ENCODE measurements at places on chromosomes 1 and 21.

GRCh38 chr1:211377539-211378450, 51.2 kb downstream of the TRAF5 start:
- DNase-seq, result no peak

DNA sequence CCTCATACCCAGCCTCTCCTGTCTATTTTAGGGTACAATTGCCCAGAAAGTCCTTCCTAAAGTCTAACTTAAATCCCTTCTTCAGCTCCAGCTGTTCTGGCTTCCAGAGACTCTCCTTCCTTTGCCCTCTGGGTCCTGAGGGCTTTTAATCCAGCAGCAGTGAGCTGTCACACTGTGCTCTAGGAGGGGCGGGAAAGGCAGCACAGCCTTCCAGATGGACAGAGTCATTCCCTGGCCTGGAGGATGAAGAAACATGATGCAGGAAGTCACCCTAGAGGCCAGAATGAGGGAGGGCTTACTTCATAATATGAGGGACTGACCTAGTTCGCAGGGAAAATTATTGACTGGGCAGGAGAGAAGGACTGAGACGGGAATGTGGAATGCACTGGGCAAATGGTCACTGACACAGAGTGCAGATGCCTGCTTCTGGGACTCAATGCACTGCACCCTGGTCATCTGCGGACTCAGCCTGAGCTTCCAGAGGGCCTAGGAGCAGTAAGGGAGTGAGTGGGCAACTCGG, 1.3 kb downstream of the SH2D2A start:
- DNase-seq, result no peak

DNA sequence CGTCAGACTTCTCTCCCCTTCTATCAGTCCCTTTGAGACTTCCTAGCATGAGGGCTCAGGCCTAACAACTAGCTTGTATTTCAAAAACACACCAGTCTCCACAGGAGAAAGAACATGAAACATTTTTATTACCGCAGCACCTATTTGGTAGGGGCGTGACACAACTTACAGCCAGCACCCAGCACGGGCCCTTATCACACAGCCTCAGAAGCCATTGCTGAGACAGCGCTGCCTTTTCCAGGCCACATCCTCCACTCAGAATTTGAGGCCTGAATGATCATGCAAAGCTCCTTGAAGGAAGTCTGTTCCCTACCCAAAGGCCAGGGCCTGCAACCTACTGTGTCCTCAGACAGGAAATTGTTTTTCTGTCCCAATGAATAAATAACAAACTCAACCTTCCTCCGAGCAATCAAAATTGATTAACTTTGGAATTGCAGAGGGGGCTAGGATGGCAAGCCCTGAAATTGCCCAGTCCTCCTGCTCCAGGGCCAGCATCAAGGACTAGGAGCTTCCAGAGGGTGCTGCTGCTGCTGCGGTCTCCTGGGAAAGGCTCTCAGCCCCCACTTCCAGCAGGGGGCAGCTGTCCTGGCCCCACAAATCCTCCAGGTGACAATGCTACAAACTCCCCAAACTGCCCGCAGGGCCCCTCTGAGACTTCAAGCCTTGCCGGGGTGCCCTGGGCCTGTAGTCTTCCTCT, 94.3 kb upstream of the GALNT2 start:
- no peak for DNase-seq

- no peak for DNase-seq
Observed at GRCh38 chr1:40306296-40306695, 10.8 kb downstream of the COL9A2 start.

- peak; percentile 46 for DNase-seq
Observed at GRCh38 chr1:5937373-5937857, 54.8 kb downstream of the NPHP4 start.

DNA sequence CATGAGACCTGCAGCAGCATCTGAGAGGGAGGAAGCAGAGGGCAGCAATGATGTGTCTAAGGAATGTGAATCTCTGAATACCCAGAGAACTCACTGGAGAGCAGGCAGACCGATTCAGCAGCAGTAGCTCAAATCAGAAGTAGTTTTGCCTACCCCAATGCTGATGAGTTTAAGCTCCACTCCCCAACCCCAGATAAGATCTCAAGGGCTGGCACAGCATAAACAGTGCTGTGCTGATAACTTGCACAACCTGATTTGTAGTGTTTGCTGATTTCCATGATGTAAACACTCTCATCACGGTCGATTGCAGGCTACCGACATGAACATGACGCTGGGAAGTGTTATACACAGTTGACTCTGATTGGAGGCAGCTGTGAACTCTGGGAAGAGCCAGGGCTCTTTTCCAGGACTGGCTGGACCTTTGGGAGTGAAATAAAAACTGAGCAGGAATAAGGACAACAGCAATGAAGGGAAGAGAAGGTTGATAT, 11.2 kb upstream of the HMGCS2 start:
- DNase-seq, result no peak

DNA sequence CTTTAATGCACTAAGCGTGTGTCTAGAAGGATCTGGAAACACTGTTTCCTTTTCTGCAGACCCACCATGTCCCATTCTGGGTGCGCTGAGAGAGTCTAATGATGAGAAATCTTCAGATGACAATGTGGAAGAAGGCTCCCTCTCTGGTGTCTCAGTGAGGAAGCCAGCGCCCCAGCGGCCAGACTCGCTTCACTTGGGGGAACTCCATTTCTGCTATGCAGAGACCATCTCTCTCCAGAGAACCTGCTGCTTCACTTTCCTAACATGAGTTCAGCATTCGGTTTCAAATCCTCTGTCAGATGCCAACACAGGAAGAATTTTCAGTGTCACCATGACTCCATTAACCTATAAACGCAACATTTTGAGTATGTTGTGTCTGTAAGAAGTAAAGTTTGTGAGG, 121.8 kb downstream of the SYF2 start:
- DNase-seq, result no peak
